NCI-H82 (cell line): ENCODE measurements at places on chromosomes 11 and 22.

GRCh38 chr11:126115816-126116331 lies 53.2 kb upstream of the CDON start:
- peak; percentile 76 for DNase-seq

DNA sequence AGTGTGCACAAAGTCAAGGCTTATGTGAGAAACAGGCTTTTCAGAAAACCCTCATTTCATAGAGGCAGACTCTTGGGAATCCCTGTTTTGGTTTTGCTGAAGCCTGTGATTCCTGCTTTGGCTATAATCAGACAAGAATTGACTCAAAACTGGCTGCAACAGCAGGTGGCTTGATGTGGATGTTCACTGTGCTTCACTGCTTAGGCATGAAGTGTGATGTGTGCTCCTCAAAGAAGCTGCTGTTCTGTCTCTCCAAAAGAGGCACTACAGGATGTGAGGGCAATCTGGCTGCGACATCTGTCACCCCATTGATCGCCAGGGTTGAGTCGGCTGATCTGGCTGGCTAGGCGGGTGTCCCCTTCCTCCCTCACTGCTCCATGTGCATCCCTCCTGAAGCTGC lies 103.5 kb downstream of the C11orf58 start:
- DNase-seq: peak; percentile 36

GRCh38 chr22:21042978-21043859 lies 2.5 kb upstream of the LRRC74B start:
- no peak for DNase-seq

GRCh38 chr11:119223856-119224255 lies 17.7 kb downstream of the CBL start:
- DNase-seq: no peak

DNA sequence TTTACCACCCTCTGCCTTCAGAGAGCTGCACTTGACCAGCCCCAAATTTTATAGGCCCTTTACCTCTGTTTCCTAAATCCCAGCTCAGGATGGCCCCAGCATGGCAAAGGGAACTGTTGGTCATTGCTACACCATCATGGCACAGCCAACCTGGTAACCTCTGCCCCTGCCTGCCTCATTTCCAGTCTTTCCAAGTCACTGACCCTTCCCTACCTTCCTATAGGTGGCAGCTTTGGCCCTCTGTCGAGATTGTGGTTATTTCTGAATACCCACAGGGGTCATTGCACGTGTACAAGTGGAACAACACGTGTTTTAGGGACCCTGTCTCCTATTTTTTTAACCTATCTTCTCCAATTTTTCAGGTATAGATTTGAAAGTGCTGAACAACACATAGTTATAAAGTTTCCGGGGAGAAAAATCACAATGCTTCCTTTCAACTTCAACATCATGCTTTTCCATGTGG lies 2.8 kb downstream of the GALNT18 start:
- peak; percentile 7 for DNase-seq

- DNase-seq: peak; percentile 23
These were observed 44.4 kb downstream of the NAT10 start for GRCh38 chr11:34149786-34150185.

DNA sequence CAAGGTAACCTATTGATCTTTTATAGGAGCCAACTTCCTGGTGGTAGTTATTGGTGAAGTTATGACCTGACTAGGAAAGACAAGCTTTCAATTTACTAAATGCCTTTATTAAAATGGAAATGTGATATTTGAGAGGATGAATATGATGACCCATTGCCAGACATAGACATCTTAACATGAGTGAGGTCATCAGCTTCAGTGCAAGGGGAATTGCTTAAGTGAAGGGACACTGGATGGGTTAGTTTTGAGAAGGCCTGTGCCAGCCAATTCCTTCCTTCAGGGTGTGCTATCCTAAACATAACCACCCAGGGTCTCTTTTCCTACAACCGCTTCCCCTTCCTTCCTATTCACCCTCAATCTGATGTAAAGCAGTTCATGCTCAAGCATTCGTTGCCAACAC lies 21.5 kb downstream of the NAV2 start:
- DNase-seq: no peak
